Stimulated activated CD4-positive, alpha-beta T cell treated with anti-CD3 and anti-CD28 coated beads, Interleukin-1b, Interleukin-23, amount 100 ng/mL, for 1 hour (primary cell): ENCODE measurements at places on chromosomes 7 and 10.

GRCh38 chr10:23399701-23400144, 39.2 kb upstream of the OTUD1 start:
- no peak for DNase-seq

- DNase-seq: no peak
These were observed 48.7 kb downstream of the SEMA3A start for GRCh38 chr7:84145892-84146291.

GRCh38 chr7:1572111-1572822, 2.4 kb upstream of the PSMG3 start:
- no peak for DNase-seq

- no peak for DNase-seq
These were observed 17.4 kb upstream of the GNA12 start for GRCh38 chr7:2861509-2861908.

GRCh38 chr7:114081606-114082425, 163.0 kb upstream of the PPP1R3A start:
- DNase-seq: no peak

DNA sequence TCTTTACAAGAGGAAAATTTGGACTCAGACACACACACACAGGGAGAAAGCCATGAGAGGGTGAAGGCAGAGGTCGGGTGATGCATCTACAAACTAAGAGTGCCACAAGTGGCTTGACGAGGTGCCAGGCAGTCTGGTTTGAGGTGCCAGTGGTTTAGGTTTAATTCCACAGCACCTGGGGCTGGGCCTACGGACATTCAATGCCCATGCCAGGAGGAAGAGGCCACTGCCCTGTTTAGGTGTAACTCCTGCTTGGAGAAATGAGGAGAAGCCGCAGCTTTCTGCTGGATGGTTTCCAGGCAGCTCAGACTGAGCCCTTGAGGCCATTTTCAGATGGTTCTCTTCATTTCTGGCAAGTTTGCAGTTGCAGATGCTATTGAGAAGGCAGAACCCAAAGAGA, 83.6 kb downstream of the HTR5A start:
- no peak for DNase-seq

DNA sequence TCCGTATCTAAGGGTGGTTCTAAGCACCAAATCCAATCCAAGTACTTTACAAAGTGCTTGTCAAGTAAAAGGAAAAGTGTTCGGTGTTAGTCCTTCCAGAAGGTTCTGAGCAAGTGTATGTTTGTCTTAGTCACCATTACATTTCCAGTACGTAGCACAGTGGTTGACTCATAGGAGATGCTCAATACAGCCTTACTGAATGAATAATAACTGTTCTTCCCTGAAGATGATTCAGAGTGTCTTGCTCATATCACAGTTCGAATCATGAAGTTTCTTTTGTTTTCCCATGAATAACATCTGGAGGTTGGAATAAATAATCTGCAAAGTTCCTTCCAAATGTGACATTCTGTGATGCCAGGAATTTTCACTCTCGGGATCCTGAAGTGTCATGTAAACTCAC, 53.4 kb downstream of the WNT2 start:
- DNase-seq: no peak

DNA sequence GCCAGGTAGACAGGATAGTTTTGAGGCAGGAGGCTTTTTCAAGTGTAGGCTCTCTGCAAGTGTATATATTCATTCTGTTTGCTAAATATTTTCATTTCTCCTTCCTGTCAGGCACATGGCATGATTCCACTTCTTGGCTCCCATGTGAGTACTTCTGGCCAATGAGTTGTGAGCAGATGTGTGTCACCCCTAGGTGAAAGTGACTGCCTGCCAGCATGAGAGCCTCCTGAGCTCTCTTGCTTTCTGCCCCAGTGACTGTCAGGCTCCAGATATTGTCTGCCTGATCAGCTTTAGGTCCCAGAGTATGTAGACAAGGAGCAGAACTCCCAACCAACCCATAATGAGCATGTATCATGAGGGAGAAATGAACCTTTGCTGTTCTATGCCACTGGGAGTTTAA, 257.6 kb upstream of the NPY start:
- no peak for DNase-seq

DNA sequence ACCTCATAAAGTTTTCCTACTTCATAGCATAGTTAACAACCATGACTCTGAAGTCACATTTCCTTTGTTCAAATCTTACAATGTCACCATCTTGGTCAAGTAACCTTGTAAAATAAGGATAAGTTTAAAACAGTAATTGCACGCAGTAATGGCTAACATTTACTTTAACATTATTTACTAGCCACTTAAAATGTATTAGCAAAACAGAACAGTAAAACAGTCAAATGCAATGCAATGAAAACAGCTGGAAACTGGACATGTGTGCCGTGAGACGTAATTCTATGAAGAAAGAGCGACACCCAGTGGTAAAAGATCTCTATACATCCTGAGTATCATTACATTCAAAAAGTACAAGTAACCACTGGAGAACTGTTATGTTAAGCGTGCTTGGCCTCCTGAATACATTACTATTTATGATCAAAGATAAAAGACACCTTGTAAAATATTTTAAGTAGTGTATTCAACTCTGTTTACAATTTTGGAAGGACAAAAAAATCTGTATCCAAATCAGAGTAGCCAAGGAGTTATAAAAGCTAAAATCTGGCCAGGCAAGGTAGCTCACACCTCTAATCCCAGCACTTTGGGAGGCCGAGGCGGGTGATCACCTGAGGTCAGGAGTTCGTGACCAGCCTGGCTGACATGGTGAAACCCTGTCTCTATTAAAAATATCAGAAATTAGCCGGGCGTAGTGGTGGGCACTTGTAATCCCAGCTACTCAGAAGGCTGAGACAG, 27.2 kb downstream of the ATE1 start:
- DNase-seq: no peak

GRCh38 chr7:116100626-116101025, 70.1 kb upstream of the TFEC start:
- DNase-seq: no peak

DNA sequence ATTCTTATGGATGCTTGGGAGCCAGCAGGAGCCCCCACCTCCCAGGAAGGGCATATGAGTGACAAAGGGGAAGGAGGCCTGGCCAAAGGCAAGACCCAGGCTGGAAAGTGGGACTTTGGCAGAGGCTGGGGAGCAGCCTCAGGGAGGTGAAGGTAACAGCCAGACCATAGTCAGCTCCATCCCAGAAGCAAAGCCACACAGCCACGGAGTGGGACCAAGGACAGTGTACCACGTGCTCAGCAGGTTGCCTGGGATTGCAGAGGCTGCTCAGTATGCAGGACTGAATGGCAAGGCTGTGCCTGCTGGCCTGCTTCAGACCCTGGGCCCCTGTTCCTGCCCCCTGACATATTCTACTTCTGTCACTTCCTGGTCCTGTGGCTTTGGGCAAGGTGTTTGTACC, 17.6 kb upstream of the GPR26 start:
- no peak for DNase-seq

GRCh38 chr10:71761541-71762113, 11.7 kb downstream of the VSIR start:
- no peak for DNase-seq

GRCh38 chr10:123236126-123236525, 81.9 kb downstream of the BUB3 start:
- DNase-seq: no peak

GRCh38 chr7:139728203-139728602, 49.6 kb downstream of the HIPK2 start:
- DNase-seq: no peak

- DNase-seq: no peak
These were observed 1.9 kb downstream of the RSBN1L start for GRCh38 chr7:77698042-77698625.

GRCh38 chr10:92742331-92743228, 52.8 kb downstream of the HHEX start:
- no peak for DNase-seq

- no peak for DNase-seq
These were observed 638 bp downstream of the BRAT1 start for GRCh38 chr7:2554661-2555111.

DNA sequence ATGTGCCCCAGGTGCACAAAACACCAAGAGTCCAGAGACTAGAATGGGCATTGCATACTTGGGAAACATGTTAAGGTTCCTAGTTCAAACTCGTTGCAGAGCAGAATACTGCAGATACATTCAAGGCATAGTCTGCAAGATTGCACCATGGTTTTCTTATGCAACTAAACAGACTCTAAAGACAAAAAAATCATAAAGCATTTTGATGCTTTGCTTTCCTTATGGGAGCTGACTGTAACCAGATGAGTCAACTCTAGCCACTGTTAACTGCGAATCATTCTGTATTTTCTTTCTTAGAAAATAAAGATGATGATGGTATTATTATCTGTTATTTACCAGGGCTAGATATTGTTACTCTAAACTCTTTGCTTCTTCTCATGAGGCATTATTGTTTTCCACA, 19.7 kb downstream of the TRUB1 start:
- no peak for DNase-seq

GRCh38 chr7:38834357-38834756, 74.6 kb downstream of the VPS41 start:
- no peak for DNase-seq

DNA sequence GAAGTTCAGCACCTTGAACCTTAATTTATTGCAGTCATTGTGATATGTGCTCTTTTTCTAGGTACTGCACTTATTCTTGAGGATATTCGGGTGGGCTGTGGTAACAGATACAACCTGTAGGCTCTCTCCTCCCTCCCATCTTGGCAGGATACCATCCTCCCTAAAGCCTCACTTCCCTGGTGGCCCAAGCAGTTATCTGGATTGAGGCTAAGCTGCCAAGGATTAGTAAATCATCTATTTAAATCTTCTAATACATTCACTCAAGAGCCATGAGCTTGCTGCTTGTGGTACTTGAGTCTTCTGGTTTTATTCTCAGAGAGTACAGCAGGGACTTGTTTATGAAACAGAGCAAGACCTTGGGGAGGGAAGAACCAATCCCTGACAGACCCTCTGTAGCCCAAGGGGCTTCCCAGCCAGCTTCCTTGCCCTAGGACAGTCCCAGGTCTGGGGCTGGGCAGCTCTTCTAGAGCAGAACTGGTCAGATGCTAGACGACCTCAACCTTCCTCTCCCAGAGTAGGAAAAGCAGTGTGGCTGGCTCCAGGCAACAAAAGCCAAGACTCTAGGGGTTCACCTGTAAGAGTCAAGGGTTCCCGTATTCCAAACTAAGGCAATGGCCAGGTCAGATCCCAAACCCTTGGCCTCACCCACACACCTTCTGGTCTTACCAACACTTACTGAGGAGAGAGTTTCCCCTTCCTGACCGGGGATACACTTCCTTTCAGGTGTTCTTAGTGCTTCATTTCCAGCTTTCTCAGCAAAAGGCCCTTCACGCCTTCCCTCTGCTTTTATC, 21.3 kb downstream of the WNT8B start:
- no peak for DNase-seq

DNA sequence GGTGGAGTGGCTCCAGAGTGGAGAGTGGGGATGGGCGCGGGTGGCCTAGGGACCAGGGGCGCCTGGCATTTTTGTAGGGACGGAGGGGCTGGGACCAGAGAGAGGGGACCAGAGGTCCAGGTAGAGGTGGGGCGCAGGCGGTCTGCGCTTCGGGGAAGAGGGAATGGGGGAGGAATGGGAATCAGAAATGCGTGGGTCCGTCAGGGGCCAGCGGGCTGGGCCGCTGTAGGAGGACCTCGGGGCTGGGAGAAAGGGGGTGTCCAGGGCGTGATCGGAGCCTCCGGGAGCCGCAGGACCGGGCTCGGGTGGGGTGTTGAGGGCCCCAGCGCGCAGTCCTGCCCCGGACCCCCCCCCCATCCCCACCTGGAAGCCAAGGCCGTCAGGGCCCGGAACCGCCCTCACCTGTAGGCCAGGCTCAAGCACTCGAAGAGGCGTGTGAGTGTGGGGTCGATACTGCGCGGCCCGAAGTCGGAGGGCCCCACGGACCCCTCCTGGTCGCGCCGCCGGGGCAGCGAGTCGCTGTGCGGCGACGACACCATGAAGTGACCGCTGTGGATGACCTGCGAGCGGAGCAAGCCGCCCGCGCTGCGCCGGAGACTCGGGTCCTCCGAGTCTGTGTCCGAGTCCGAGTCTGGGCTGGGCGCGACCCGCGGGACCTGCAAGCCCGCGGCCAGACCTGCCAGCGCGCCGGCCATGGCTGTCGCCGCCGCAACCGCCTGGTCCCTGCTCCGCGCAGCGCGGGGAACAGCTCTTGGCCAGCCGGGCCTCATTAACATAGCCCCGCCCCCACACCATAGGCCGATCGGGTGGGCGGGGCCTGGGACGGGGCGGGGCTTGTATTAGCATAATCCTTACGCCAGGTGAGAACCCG, at the start of gene MLXIPL:
MLXIPL (minus strand) TSS at position 725 of the 871 bp plus-strand sequence; CDS start at position 695, 30 bp downstream.
- DNase-seq: no peak
